ENCODE measurements at places on chromosomes 5 and 9.

- DNase-seq: no peak
These were observed 26.6 kb downstream of the ENHO start for GRCh38 chr9:34496149-34496712.

GRCh38 chr9:31604531-31604930, 779.9 kb upstream of the ACO1 start:
- no peak for DNase-seq

DNA sequence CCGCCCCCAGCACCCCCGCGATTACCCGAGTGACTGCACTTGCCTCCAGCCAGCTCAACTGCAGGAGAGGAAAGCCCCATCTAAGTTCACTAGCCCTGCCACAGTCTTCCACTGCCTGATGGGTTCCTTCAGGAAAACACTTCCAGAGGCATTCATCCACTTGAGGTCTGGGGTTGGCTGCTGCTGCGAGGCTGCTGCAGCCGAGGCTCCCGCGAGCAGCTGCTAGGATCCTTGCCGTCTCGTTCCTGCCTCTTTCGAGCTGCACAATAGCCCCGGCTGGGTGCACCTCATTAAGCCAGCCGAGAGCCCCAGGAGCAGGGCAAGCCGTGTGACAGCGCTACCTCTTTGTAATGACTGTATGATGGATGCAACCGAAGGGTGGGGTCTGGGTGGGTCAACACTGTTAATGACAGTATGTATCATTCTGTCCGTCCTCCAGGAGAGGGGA, 24.2 kb upstream of the ELAVL2 start:
- no peak for DNase-seq

- no peak for DNase-seq
These were observed 61.9 kb downstream of the MROH2B start for GRCh38 chr5:41009232-41009631.

DNA sequence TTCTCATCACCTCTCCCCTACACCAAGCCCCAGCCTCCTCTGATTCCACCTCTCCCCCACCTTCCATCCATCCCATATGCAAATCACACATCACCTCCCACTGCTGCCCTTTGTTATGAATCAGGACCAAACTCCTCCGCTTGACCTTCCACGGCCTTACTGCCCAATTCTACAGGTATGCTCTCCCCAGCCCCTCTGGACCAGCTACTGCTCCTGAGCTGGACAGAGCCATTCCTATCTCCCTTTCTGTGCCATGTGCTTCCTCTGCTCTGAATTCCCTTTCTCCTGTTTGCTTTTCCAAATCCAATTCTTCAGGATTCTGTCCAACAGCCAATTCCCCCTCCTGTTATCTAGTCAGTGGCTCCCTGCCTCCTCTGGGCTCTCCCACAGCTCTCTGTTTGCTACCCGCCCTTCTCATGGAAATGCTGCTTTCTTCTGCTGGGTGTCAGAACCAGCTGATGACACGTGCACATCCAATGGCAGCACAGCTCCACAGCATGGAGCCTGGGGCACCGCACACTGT, 8.3 kb downstream of the FABP6 start:
- no peak for DNase-seq

DNA sequence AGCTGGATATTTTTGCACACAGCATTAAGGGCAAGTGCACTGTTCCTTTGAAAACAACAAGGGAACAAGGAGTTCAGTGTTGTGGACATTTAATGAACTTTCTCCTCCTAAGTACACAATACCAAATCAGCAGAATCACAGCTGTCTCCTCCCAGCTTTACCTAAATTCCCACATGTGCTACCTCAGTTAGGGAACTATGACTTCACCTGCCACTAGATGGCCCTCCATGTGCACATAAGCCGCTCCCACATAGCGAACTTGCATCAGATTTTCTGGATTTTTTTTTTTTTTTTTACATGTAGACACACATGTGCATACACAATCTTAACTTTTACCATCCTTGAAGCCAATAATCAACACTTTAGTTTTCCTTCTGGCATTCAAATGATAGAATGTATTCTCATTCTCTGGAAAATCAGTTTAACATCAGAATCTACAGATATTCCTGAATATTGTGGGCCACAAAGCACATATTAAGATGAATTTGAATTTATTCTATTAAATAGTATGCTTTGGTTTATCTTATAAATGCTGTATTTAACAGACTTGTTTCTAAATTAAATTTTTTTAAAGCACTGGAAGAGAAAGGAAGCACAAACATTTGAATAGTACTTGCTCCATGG, 123.6 kb downstream of the PALM2AKAP2 start:
- peak; percentile 55 for DNase-seq

DNA sequence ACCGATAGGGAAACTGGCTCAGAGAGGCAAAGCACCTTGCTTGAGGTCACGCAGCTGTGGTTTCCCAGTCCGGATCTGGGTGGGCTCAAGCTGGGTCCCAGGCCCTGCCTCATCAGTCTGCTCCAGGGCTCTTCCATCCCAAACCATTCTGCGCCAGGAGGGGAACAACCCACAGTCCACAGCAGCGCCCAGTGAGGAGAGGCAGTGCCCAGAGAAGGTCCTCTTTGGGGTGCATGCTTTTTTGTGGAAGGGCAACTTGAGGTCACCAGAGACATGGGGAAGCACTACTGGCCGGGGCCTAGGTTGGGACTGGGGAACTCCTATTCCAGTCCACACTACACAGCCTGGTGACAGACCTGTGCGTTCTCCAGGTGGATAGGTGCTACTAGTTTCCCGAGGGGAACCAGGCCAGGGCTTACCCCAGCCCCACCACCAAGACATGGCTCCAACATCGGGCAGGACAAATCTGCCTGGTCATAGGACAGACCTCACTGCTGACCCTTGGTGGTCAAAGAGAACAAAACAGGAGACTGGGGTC, 62.5 kb upstream of the RNF130 start:
- no peak for DNase-seq

GRCh38 chr5:84343171-84343570, 41.5 kb downstream of the EDIL3 start:
- DNase-seq: no peak

GRCh38 chr9:135552698-135553171, 6.8 kb downstream of the OBP2A start:
- no peak for DNase-seq

DNA sequence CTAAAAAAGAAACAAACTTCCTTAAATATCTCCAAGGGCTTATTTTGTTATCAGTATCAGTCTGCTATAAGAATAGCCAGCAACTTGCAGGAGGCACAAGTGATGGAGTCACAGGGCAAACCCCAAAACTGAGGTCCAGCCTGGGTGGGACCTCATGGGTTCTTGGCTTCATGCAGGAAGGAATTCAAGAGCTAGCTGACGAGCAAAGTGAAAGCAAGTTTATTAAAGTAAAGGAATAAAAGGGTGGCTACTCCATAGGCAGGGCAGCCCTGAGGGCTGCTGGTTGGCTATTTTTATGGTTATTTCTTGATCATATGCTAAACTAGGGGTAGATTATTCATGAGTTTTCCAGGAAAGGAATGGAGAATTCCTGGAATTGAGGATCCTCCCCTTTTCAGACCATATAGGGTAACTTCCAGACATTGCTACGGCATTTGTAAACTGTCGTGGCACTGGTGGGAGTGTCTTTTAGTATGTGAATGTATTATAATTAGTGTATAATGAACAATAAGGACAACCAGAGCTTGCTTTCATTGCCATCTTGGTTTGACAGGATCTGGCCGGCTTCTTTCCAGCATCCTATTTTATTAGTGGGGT, 231.9 kb downstream of the ADAMTSL1 start:
- DNase-seq: no peak

DNA sequence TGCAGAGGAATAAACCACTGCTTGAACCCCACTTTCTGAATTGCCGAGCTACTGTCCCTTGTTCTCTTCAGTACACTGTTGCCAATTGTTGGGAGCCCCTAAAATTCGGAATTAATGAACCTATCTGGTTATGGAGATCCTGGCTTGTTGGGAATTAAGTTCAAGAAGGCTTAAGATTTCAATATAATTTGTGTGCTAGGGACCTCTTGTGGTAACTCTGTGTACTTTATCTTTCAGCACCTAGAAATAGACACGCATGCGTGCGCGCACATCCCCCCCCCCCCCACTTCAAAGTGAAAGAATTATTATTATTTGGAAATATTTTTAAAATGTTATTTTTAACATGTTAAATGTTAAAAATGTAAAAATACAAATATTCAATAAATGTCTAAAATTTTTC, 53.3 kb upstream of the FAM169A start:
- no peak for DNase-seq

DNA sequence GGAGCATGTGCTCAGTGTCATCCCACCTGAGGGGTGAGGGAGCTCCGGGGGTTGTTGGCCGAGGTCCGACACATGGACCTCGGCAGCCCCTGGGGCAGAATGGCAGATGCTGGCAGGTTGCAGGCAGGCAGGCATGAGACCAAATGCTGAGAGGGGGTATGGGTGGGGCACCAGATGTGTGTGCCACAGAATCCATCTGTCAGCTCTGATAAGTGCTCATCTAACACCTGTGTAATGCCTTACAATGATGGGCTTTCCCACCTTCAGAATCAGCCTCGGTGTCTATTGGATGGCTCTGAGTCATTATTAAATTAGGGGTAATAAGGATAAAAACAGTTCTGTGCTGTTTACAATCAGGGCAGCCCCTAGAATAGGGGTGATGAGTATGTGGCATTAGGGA, 73.1 kb upstream of the SAP30L start:
- DNase-seq: no peak

GRCh38 chr5:42825422-42826148, 13.9 kb upstream of the SELENOP start:
- no peak for DNase-seq
